ENCODE measurements at places on chromosomes 3 and 15.

DNA sequence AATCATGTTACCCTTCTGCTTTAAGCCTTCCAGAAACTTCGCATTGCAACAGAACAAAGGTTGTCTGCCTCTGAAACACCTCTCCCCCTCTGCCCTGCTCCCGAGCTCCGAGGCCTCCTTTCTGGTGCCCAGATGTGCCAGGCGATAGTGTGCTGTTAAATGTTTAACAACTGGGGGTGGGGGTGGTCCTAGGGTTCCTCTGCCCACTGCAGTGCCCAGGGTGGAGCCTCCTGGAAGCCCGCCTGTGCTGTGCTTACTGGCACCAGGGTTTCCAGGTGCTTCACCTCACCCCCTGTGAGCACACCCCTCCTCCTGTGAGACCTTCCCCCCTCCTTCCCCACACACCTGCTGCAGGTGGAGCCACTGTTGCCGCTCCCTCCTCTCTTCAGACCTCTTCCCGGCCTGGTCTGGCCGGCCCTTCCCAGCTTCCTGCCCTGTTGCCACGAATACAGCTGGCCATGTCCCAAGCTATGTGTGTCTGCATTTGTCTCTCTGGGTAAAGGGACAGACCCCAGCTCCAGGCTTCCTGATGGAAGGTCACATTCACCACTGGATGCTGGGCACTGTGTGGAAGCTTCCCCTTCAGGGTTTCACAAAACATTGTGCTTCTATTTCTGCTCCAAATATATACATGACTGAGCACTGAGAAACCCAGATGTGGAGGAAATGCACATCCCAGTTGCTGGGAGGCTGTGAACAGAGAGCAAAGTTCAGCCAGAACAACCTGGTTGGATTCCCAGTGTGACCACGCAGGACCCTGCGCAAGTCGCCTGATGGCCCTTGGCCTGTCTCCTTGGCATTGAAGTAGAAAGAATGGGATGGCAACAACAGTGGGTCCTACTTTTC is 37.2 kb downstream of the MGLL start:
- peak; percentile 58 for DNase-seq

DNA sequence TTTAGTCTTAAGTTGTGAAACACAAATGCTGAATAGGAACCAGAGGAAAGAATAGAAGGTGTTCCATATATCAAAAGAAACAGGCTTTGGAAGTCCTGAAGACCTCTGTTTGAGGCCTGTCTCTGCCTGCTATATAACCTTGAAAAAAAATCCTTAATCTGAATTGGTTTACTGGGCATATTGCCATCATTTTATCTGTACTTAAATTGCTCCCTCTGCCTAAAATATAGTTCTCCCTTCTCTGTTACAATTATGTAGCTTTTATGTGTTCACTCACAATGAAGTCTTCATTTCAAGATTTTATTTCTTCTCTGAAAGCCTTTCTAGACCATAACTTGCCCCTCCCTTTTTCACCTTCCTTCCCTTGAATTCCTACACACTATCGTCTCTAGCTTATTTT is 21.2 kb downstream of the ARL13B start:
- DNase-seq: no peak

DNA sequence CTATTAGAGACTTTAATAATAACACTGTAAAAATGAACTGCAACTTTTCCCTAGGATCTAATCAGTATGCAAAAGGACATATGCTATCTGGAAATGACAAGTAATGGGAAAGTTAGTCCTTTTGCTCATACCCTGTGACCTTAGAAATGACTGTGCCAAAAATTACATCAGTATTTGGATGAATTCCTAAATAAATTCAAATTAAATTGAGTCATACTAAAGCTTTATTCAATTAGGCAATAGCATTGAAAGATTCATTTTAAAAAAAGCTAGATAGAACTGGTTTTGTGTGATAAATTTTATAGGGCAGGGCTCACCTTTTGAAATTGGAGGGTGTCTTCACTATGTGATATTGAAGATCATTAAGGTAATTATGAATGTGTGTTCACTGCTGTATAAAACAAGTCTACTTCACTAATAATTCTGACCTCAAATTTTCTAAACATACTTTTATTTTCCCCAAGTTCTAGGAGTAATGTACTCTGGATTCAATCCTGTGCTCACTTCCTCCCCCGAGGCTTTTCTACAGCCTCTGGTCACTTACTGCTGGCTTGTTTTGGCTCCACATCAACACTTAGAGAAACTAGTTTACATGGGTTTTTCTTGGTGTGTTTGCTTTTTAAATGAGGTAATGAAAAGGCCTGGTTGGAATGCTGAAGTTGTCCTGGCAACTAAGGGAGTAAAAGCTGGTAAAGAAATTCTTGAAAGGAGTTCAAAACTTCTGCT is 44.4 kb upstream of the SPTSSB start:
- DNase-seq: no peak

- DNase-seq: no peak
Measured at GRCh38 chr3:56886314-56886713, 84.6 kb upstream of the ARHGEF3 start.
